H1 (cell line): ENCODE measurements at places on chromosomes 4 and X. TPM values are rescaled to one million over a fixed set of nuclear protein-coding genes. Genes with fewer than 3 reads are reported as not detected.
A peak's percentile ranks its signal among the peaks of the same experiment; 100 is the strongest.

The RAB39B gene
- total RNA-seq = 8.8 and 9.3 TPM in 2 replicates

The TEX13C gene
- total RNA-seq = 0.09 and 0.10 TPM in 2 replicates

The SPP1 gene
- total RNA-seq = 22.3 and 26.5 TPM in 2 replicates

The DDX53 gene
- total RNA-seq = not detected in 2 replicates

The MSX1 gene
- total RNA-seq = not detected in 2 replicates

The UGT8 gene
- total RNA-seq = 24.0 and 26.9 TPM in 2 replicates

GRCh38 chr4:110106931-110107296 lies 91.5 kb downstream of the ELOVL6 start:
- DNase-seq = no peak
- H3K27me3 ChIP-seq = no peaks in the 10 kb centered on the region
- peaks cover 21% of the 10 kb centered on the region for H3K4me1 ChIP-seq
- H3K4me3 ChIP-seq = peak overlapping the region; percentile 13; the same call in 1 of the 2 replicates
- no peak overlapping the region; the same call in 1 of the 2 replicates for H3K27ac ChIP-seq

- H3K27ac ChIP-seq = no peak overlapping the region
- no peaks in the 10 kb centered on the region for H3K27me3 ChIP-seq
- no peak overlapping the region for H3K4me3 ChIP-seq
- no peaks in the 10 kb centered on the region for H3K36me3 ChIP-seq
Observed at GRCh38 chrX:46791927-46792809, 33.2 kb upstream of the SLC9A7 start.

GRCh38 chr4:27278615-27279375 lies 418.2 kb downstream of the STIM2 start:
- no peaks in the 10 kb centered on the region for H3K4me1 ChIP-seq
- no peaks in the 10 kb centered on the region for H3K36me3 ChIP-seq
- DNase-seq = no peak
- no peak overlapping the region for H3K4me3 ChIP-seq
- H3K27me3 ChIP-seq = no peaks in the 10 kb centered on the region
- no peak overlapping the region for H3K27ac ChIP-seq

- no peak overlapping the region for H3K27ac ChIP-seq
- H3K27me3 ChIP-seq = no peaks in the 10 kb centered on the region
- H3K36me3 ChIP-seq = no peaks in the 10 kb centered on the region
Observed at GRCh38 chr4:52840531-52841370, 21.4 kb upstream of the RASL11B start.

GRCh38 chr4:63528256-63528991 lies 880.8 kb downstream of the TECRL start:
- no peaks in the 10 kb centered on the region for H3K4me1 ChIP-seq
- no peaks in the 10 kb centered on the region for H3K27me3 ChIP-seq
- no peak overlapping the region for H3K27ac ChIP-seq
- no peak overlapping the region for H3K4me3 ChIP-seq

GRCh38 chrX:66020631-66021334 lies 19.1 kb downstream of the VSIG4 start:
- H3K4me1 ChIP-seq = no peaks in the 10 kb centered on the region

DNA sequence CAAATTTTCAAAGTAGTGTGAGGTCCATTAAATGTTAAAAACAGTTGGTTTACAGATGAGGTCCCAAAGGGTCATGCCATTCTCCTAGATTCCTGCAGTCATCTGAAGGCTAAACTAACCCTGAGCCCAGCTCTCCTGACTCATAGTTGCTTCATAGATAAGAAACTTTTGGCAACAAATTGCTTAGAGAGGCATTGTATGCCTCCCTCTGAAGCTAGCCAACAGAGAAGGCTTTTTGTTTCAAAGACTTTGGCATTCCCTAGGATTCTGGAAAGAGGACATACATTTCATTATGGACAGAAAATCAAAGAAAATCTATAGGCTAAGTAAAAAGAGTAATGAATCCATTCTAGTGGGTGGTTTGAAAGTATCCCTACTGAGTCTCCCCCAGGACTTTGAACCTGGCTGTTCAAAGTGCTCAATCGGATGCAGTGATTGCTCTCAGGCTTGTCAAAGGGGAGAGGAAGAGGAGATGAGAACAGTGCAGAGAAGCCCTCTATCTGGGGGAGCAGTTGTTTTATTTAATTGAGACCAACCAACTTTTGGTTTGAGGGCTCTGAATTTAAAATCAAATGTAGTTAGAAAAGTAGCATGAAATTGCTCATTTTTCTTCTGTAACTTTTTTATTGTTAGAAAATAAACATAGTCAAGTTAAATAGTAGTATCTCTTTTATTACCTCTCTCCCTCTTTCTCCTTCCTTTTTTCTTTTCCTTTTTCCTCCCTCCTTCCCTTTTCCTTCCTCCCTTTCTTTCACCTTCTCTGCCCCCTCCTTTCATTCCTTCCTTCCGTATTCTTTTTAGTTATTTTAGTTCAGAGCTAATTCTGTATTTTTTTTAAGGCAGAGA lies 72.3 kb upstream of the ZNF518B start:
- H3K27me3 ChIP-seq = no peaks in the 10 kb centered on the region
- DNase-seq = no peak
- no peak overlapping the region for H3K4me3 ChIP-seq
- no peaks in the 10 kb centered on the region for H3K36me3 ChIP-seq
- no peak overlapping the region for H3K27ac ChIP-seq

DNA sequence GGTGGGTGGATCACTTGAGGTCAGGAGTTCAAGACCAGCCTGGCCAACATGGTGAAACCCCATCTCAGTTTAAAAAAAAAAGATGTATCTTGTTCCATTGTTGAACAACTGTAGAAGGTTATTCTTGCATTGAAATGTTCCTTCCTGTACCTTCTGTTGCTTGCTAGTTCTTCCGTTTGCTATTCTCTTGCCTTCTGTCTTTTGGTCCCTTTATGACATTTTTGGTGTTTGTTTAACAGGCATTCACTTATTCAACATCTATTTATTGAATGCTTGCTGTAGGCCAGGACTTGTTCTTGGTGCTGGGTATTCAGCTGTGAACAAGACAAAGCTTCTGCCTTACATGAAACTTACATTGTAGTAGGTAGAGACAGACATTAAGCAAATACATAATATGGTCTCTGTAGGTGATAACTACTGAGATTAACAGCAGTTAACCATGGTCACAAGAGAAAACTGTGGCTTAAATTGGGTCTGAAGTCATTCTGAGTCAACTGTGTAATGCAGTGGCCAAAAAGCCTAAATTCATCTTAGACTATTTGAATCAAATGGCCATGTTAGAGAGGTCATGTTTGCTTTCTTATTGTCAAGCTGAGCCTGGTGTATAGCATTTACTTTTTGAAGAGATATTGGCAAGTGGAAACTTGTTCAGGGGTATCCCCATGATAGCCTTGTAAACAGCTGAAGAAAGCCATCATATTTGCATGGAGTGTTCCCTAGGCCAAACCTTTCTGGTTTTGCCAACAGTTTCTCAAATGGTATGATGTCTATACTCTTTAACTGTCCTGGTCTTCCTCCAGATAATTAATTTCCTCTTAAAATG lies 35.6 kb downstream of the GAB1 start:
- no peaks in the 10 kb centered on the region for H3K4me1 ChIP-seq
- no peaks in the 10 kb centered on the region for H3K27me3 ChIP-seq
- H3K4me3 ChIP-seq = no peak overlapping the region
- no peak for DNase-seq

DNA sequence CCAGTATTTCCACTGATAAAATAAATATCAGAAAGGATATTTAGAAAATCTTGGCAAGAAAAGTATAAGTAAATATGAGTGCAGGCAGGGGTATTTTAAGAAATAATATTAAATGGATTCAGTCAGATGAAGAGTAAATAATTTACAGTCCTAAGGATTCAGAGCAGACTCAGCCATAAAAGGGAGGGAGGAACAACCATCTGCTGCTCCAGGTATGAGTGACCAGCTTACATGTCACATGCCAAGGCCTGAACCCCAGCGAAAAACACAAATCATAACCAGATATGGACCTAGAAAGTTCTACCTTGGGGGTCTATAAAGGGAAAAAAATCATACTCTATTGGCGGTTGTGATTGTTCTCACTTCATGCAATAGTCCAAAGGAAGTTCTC lies 166.8 kb downstream of the COL4A6 start:
- H3K4me1 ChIP-seq = no peaks in the 10 kb centered on the region
- no peaks in the 10 kb centered on the region for H3K36me3 ChIP-seq
- H3K27ac ChIP-seq = no peak overlapping the region
- H3K4me3 ChIP-seq = no peak overlapping the region

DNA sequence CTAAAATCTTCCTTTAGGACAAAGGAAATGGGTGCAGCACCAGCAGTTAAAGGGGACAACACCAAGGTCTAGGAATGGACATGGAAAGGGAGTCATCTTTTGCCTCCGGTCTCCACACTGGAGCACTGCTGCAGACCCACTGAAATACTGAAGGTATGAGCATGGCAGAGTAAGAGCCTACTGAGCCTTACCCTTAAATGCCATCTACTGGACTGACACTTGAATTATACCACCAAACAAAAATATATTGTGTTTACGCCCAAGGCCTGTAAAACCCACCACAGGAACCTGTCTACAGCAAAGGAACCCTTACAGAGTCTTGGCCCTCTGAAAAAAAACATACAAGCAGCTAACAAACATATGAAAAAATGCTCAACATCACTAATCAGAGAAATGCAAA lies 443.4 kb downstream of the CCSER1 start:
- no peaks in the 10 kb centered on the region for H3K36me3 ChIP-seq
- H3K27me3 ChIP-seq = no peaks in the 10 kb centered on the region
- no peak for DNase-seq
- no peak overlapping the region for H3K4me3 ChIP-seq
- H3K27ac ChIP-seq = no peak overlapping the region

- no peaks in the 10 kb centered on the region for H3K27me3 ChIP-seq
- no peak overlapping the region for H3K27ac ChIP-seq
- no peaks in the 10 kb centered on the region for H3K4me1 ChIP-seq
- no peaks in the 10 kb centered on the region for H3K36me3 ChIP-seq
- DNase-seq = no peak
Observed at GRCh38 chr4:113397114-113397701, 347.8 kb downstream of the ANK2 start.

GRCh38 chrX:4909348-4909747 lies 1195.9 kb upstream of the PRKX start:
- no peak overlapping the region for H3K4me3 ChIP-seq
- no peaks in the 10 kb centered on the region for H3K36me3 ChIP-seq
- DNase-seq = no peak
- H3K27ac ChIP-seq = no peak overlapping the region
- H3K27me3 ChIP-seq = no peaks in the 10 kb centered on the region
- no peaks in the 10 kb centered on the region for H3K4me1 ChIP-seq

GRCh38 chr4:74770226-74770910 lies 24.0 kb downstream of the BTC start:
- no peak overlapping the region for H3K4me3 ChIP-seq
- DNase-seq = no peak
- H3K27ac ChIP-seq = no peak overlapping the region
- H3K27me3 ChIP-seq = no peaks in the 10 kb centered on the region

- no peak overlapping the region for H3K27ac ChIP-seq
- no peak overlapping the region for H3K4me3 ChIP-seq
- H3K27me3 ChIP-seq = no peaks in the 10 kb centered on the region
Observed at GRCh38 chr4:102469806-102470205, 31.4 kb upstream of the NFKB1 start.

GRCh38 chr4:12304905-12305304 lies 876.2 kb upstream of the HS3ST1 start:
- H3K27me3 ChIP-seq = no peaks in the 10 kb centered on the region
- H3K27ac ChIP-seq = no peak overlapping the region
- DNase-seq = no peak
- H3K4me3 ChIP-seq = no peak overlapping the region
- no peaks in the 10 kb centered on the region for H3K4me1 ChIP-seq
- no peaks in the 10 kb centered on the region for H3K36me3 ChIP-seq

DNA sequence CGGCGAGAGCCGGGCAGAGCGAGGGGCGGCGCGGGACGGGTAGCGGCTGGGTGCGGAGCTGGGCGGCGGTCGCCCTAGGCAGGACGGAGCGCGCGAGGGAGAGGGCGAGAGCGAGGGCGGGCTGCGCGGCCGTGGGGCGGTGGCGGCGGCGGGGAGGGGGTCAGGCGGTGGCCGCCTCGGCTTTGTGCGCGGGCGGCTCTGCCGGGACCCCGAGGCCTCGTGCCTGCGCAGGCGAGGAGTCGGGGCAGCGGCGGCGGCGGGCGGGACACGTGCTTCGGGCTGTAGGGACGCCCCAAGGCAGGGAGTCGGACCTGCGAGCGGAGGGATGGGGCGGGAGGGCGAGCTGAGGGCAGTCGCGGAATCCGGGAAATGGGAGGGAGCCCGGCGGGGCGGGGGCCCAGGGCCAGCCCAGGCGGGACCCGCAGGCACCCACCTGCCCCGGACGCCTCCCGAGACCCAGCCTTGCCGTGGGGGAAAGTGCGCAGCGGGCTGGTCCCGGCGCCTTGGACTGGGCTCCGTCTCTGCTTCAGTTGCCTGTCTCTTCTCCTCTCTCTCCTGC lies 465 bp downstream of the BMPR1B start:
- DNase-seq = peak; percentile 84
- no peaks in the 10 kb centered on the region for H3K4me1 ChIP-seq
- peak overlapping the region; percentile 50 for H3K4me3 ChIP-seq

DNA sequence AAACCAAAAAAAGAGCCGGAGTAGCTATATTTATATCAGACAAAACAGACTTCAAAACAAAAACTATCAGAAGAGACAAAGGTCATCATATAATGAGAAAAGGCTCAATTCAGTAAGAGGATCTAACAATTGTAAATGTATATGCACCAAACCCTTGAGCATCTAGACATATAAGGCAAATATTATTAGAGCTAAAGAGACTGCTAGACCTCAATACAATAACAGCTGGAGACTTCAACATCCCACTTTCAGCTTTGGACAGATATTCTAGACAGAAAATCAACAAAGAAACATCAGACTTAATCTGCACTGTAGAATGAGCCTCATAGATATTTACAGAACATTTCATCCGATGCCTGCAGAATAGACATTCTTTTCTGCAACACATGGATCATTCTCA lies 4.8 kb upstream of the PROM1 start:
- no peak overlapping the region for H3K4me3 ChIP-seq
- no peaks in the 10 kb centered on the region; the same call in 1 of the 2 replicates for H3K4me1 ChIP-seq
- no peaks in the 10 kb centered on the region for H3K36me3 ChIP-seq
- H3K27me3 ChIP-seq = peaks cover 5% of the 10 kb centered on the region; the same call in 1 of the 2 replicates
- H3K27ac ChIP-seq = no peak overlapping the region

GRCh38 chr4:152630324-152630723 lies 49.5 kb downstream of the TMEM154 start:
- DNase-seq = no peak
- no peaks in the 10 kb centered on the region for H3K36me3 ChIP-seq
- H3K4me3 ChIP-seq = no peak overlapping the region

DNA sequence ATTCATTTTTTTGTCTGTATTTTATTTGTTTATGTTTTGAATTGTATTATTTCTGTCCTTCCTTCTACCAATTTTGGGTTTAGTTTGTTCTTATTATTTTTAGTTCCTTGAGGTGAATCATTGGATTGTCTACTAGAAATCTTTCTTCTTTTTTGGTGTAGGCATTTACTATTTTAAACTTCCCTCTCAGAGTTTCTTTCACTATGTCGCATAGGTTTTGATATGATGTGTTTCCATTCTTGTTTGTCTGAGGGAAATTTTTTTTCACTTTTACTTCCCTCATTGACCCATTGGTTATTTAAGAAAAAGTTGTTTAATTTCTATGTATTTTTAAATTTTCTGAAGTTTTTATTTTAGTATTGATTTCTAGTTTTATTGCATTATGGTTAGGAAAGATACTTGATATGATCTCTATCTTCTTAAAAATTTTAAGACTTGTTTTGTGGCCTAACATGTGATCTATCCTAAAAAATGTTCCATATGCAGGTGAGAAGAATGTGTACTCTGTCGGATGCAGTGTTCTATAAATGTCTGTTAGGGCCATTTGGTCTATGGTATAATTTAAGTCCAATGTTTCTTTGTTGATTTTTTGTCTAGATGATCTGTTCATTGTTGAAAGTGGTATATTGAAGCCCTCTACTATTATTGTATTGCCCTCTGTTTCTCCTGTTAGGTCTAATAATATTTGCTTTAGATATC lies 68.8 kb downstream of the IL15 start:
- DNase-seq = no peak
- H3K27ac ChIP-seq = no peak overlapping the region
- no peaks in the 10 kb centered on the region for H3K36me3 ChIP-seq
- H3K4me3 ChIP-seq = no peak overlapping the region
